ENCODE measurements at places on chromosomes 13 and 19.

DNA sequence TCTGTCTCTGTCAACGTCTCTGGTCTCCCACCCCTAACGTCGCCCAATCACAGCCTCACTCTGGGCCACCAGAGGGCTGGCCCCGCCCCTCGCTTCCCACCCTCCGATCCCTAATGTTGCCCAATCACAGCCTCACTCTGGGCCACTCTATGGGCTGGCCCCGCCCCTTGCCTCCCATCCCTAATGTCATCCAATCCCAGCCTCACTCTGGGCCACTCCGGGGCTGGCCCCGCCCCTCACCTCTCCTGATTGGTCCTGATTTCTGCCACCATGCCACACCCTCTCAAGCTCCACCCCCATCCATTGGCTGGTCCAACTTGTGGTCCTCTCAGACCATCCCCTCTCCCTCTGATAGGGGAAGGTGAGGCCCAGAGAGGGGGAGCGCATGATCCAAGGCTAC lies 24.9 kb downstream of the CELF5 start:
- no peak for DNase-seq

DNA sequence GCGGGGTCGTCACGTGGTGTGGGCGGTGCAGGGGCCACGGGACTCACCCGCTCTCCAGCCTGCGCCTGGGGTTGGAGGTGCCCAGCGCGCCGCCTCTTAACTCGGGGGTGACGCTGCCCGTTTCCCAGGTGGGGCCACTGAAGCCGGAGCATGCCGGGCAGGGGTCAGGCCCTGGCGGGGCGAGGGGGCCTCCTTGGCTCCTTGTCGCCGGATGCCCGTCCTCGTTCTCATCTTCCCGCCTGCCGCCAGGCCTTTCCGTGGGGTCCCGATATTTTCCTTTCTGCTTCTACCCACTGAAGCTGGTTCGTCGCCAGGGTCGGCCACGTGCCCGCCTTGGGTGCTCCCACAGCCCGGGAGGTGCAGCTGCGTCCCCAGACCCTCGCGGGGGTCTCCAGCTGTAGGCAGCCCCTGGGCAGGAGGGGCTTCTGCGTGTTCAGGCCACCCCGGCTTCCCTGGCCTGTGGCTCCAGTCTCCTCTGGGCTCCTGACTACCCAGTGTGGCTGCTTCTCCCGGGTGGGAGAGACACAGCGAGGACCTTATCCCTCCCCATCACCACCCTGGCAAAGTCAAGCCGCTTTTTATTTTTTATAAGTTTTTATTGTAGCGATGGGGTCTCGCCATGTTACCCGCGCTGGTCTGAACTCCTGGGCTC lies 772 bp downstream of the FAM174C start:
- DNase-seq: no peak

DNA sequence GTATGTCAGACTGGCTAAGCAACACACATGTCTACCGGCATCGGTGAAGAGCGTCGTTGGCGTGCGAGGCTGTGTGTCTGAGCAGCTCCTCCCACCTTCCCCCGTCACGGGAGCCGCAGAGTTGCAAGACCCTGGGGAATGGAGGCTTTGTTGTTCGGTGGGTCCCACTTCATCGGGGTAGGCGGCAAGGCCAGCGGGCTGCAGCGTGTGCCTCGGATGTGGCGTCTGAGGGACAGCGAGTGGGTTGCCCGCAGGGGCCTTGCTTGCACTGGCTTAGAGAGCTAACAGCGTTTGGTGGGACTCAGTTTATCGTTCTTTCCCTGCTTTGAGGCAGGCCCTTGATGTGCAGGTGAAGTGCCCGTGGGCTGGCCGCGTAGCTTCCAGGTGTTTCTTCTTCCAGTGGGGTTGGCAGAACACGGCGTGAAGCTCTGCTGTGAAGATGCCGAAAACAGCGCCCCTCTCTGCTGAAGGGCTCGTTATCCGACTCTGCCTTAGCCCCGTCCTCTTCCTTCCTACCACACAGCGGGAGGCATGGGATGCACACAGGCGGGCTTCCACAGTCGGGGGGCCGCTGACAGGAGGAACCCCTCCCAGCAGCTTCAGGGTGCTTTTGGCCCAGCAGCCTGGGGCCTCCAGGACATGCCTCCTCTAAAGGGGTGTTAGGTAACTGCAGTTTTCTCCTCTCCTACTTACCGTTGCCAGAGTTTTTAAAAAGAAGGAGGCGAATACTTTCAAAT lies 85.2 kb downstream of the ATP11A start:
- DNase-seq: no peak

DNA sequence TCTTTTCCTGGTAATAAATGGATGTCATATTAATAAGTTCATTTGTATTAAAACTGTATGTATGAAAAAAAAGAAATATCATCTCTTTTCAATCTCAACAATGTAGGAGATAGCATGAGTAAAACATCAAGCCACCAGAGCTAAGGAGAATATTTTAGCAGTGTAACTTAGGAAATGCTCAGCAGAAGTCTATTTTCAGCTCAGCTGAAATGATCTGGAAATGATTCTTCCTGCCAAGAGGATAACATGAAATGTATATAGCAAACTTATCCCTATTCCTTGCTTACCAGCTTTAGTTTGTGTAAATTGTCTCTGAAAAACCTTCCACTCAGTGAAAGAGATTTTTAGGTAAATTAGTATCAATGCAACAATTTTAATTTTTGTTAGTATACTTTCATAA lies 1194.4 kb downstream of the SLITRK1 start:
- no peak for DNase-seq

- DNase-seq: no peak
These were observed 58.5 kb downstream of the CEBPG start for GRCh38 chr19:33432015-33432414.

GRCh38 chr19:57675881-57676280 lies 5.9 kb upstream of the ZNF551 start:
- DNase-seq: no peak

DNA sequence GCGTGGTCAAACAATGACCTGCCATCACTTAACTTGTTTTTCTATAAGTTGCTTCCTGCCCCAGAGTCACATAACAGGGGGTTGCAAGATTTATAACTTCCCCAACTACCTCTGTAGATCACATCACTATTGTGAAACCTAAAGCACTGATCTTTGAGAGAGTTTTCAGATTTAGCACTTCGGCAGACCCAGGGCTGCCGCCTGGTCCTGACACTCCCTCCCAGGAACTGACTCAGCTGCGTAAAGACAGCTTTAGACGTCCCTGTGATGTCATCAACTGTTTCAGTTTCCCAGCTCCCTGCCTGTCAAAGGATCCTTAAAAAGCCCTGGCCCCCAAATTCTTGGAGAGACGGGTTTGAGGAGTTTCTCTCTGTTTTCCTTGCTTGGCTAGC lies 33.3 kb downstream of the IGFL2 start:
- DNase-seq: no peak

GRCh38 chr13:33787051-33787591 lies 30.8 kb upstream of the RFC3 start:
- no peak for DNase-seq

- peak; percentile 68 for DNase-seq
These were observed 3.7 kb upstream of the SPIB start for GRCh38 chr19:50414864-50415660.

- no peak for DNase-seq
These were observed 15.3 kb downstream of the ARHGEF1 start for GRCh38 chr19:41898235-41898634.

GRCh38 chr13:31000889-31001288 lies 68.4 kb downstream of the TEX26 start:
- DNase-seq: no peak

- DNase-seq: no peak
These were observed 5.4 kb upstream of the MTRF1 start for GRCh38 chr13:41268764-41269163.

DNA sequence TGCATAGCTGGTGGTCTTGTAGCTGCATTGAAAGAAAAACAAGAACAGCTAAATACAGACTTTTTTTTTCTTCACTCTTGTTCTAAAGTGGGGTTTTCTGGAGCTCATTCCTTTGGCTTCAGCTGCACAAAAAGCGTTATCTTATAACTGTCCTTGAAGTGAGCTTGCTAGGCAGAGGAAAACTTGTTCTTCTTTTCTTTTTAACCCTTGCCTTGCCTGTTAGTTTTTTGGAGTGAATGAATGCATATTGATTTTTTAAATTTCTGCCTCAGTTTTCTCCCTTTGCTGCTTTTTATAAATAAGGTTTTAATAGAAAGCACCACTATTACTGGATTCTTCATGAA lies 1.5 kb downstream of the ZNF765 start:
- DNase-seq: no peak

- DNase-seq: no peak
These were observed 589 bp downstream of the R3HDM4 start for GRCh38 chr19:912181-913079.

GRCh38 chr19:37948362-37948761 lies 41.4 kb downstream of the SIPA1L3 start:
- DNase-seq: no peak

DNA sequence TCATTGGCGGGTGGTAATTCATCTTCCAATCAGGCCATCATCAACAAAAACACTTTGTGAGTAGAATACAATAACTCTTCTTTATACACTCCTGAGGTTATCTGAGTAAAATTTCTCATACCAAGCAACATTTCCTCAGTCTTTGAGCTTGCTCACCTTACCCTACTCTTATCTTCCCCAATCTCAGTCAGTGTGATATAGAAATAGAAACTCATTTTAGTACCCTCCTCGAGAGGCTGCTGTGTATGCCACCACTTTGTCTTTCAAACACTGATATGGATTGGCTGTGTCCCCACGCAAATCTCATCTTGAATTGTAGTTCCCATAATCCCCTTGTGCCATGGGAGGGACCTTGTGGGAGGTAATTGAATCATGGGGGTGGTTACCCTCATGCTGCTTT lies 209.7 kb downstream of the RBM26 start:
- DNase-seq: no peak

- no peak for DNase-seq
These were observed 209.8 kb downstream of the FGF14 start for GRCh38 chr13:102191951-102192502.

DNA sequence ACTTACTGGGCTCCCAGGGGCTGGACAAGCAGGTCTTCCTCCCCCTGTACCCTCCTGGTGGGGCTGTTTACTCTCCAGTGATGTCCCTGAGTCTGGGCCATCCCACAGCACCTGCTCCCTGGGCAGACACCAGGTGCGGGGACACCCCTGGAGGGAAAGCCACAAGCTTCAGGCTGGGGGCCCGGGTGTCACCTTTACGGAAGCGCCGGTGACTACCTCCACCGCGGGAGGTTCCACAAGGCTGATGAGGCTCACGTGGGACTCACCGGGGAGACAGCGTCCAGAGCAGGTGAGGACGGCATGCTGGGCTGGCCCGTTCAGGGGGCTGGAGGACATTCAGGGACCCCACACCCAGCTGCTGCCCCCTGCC lies 24.9 kb downstream of the NFILZ start:
- peak; percentile 15 for DNase-seq

DNA sequence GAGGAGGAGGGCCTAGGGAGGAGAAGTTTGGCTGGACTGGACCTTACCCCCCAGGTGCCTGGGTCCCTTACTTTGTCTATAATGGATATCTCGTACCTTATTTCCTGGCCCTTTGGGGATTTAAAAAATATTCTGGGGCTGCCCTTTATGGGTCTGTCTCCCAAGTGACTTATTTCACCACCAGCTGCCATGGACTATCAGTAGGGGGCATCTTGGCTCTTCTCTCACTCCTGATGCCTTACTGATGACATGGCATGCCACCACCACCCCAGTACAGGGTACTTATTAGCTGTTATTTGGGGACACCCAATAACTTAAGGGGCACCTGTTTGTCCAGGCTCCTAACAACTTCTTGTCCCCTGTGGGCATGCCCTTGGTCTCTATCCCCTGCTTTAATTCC lies 38.0 kb downstream of the NFIX start:
- no peak for DNase-seq

DNA sequence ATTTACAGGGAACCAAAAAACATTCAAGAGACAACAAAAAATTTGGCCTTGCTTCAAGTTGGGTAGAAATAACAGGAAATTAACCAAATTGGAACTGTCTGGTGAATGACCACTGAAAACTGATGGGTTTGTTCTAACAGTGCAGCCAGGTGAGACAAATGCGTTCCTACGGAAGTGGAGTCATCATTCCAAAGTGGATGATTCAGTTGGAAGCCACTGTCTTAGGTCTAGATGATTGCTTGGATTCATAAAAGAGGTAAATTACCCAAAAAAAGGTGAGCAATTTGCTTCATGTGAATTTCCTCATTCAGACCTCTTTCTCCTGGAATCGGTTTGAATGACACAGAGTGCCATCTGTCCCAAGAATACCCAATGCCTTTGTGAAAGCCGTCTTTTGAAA lies 87.1 kb upstream of the IPO5 start:
- no peak for DNase-seq

- no peak for DNase-seq
These were observed 5.1 kb upstream of the INAFM1 start for GRCh38 chr19:47269596-47269995.
